ENCODE measurements at places on chromosomes 3 and 15. TPM values are rescaled to one million over a fixed set of nuclear protein-coding genes. Genes with fewer than 3 reads are reported as not detected.

- no peak for DNase-seq
These were observed 3.9 kb downstream of the LXN start for GRCh38 chr3:158668506-158668905.

SEC61A1 gene
- 469 TPM for total RNA-seq

CHDH gene
- total RNA-seq, result 0.07 TPM

DNA sequence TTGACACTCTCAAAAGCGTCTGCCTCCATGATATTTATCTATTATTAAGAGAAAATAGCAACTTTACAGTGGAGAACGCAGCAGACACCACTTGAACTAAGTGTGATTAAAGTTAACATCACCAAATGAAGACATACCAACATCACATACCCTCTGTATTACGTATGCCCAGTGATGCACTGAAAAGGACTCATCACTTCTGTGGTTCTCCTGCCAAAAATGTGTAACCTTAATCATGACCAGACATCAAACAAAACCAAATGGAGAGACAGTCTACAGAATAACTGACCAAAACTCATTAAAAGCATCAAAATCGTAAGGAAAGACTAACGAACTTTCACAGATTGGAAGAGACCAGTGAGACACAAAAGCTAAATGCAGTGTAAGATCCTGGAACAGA is 103.2 kb downstream of the PPP2R3A start:
- peak; percentile 78 for DNase-seq

FEZF2 gene
- not detected for total RNA-seq

TMEM43 gene
- total RNA-seq, result 55.9 TPM

DNA sequence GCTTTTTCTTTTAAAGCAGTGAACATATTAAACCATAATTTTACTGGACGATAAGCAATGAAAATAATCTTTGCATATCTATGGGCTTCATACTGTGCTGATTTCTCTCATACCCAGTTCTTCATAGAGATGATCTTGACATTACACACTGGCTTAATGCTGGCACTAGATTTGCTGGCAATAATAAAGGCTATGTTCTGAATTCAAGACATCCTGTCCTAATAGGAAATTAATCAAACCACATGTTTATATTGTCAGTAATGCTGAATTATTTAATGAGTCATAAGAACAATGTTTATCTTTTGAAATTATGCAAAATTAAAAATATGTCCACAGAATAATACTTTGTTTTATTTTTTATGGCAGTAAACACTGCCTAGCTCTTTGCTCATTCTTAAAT is 643.2 kb downstream of the OTOL1 start:
- DNase-seq, result no peak
